ENCODE measurements at places on chromosomes 16 and 17.

GRCh38 chr17:1558401-1558800 is 4.2 kb downstream of the PITPNA start:
- no peak for DNase-seq

DNA sequence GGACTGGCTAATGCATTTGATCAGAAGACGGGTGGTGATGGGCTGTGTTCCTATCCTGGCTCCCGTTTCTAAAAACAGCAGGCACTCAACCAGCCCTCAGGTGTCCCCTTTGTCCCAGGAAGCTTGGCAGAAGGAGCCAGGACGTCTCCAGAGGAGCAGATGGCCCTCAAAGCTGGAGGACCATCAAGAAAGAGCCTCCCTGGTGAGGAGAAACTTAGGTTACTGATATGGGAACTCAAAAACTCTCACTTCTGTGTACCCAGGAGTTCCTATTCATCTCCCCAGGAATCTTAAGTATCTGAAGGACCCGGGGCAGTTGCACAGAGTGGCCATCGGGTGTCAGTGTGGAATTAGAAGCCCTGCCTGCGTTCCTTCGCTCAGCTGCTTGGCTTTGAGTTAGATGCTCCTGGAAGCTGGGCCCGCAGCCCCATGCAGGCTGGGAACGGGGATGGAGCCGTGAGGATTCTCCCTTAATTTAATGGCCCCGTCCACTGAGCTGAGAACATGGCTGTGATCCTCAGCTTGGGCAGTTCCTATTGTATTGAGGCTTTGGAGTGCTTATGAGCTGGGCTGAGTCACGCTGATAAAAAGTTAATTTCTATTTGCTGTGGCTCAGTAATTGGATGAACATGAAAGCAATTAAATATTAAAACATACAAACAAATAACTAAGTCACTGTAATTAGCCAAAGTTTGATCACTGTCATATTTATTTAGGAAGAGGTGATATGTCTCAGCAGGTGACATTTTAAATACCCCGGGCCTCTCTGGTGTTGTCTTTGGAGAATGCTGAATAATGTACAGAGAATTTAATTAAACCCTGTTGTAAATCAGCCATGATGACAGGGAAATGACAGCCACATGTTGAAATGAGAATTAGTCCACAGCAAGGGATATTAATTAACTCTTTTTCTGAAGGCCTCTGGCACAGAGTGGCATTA is 402.1 kb downstream of the SEC14L1 start:
- peak; percentile 90 for DNase-seq

DNA sequence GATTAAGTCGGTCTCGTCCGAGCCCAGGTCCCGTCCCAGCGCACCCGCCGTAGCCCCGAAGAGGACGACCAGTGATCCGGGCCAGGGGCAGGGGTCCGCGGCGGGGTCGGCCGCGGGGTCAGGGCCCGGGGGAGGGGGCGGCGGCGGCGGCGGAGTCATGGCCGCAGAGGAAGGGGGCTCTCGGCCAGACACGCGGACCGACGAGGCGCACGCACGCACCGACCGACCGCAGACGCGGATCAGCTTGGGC is at the start of gene ESRP2:
Gene ESRP2, minus strand, starts transcription at position 241 of the 250 bp plus-strand sequence. Its CDS starts 82 bp downstream, at position 159.
- DNase-seq: no peak

GRCh38 chr17:60641810-60642220 is 35.8 kb upstream of the BCAS3 start:
- DNase-seq: peak; percentile 74

- DNase-seq: peak; percentile 89
These were observed 29.7 kb downstream of the RAI1 start for GRCh38 chr17:17710728-17711541.

DNA sequence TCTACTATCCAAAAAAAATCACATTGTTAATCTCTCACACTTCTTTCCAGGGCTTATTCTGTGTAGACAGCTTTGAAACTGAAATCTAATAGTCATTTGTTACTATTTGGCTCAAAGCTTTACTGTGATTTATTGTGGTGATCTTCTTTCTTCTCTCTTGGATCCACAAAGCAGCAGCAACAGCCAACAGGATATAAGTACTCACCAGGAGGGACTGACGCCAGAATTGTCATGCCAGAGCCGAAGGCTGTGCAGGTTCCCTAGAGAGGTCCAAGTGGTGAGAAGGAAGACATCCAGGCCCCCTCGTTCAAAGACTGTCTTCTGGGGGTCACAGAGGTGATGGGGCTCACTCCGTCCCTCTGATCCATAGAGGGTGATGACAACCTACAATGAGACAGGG is 33.3 kb downstream of the PKD1L3 start:
- DNase-seq: no peak

All from tibial artery (tissue), 4 donors.